CD8-positive, alpha-beta T cell (primary cell): ENCODE measurements at places on chromosomes 4 and X.

DNA sequence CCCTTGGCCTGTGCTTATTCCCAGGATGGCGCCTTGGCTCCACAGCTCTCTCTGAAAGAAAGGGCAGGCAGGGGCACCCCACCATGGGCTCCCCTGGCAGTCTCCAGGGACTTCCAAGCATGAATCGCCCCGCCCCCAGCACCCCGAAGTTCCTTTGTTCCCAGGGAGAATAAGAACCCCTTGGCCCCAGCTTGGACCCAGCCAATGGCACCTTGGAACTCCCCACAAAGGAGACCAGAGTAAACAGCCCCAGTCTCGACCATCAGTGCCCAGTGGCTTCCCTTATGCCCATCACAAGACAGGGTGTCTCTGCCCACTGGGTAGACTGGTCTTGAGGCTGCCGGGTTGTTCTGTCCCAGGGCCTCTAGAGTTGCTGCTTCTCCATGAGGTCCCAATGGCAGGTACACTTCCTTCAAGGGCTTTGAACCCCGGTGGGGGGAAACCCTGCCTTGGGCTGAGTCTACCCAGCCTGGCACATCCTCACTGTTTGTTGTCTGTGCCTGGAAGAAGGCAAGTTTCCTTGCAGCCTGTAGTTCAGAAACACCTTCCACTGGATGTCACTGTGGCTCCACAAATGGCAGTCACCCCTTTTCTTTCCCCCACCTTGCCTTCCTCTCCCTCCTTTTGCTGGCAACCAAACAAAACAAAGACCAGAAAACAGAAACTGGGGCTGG, 30.8 kb downstream of the NBDY start:
- DNase-seq: no peak

- no peak for DNase-seq
These were observed 101.4 kb downstream of the PAPSS1 start for GRCh38 chr4:107618656-107619055.

DNA sequence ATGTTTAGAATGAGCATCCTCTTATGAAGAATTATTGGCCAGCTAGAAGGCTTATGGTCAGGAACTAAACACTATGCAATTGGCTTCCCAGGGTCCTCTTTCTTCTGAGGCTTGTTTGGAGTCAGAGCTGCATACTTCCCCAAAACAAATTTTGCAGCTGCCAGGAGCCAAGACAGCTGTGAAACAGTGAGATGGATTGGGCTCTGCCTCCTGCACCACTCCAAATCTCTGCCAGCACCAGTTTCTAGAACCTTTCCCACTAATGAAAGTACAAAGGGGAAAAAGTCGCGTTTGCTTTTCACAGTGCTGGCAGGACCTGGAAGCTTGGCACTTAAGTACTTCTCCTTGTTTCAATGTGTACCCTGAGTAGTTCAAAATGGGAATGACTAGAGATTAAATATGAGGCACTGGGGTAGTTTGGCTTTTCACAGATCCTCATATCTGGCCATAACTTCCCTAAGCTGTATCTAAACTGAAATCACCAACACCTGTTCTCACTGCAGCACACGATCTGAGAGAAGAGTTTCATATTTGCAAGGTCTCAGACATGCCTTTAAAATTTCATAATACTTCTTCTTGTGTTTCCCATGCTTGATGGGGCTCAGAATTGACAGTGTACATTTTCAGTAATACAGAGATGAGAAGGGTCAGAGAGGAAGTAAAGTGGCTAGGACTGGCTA, 20.7 kb upstream of the AR start:
- no peak for DNase-seq

GRCh38 chr4:35052546-35052945, 1191.8 kb downstream of the ARAP2 start:
- no peak for DNase-seq

GRCh38 chrX:52213276-52213675, 28.6 kb downstream of the MAGED4 start:
- DNase-seq: no peak

DNA sequence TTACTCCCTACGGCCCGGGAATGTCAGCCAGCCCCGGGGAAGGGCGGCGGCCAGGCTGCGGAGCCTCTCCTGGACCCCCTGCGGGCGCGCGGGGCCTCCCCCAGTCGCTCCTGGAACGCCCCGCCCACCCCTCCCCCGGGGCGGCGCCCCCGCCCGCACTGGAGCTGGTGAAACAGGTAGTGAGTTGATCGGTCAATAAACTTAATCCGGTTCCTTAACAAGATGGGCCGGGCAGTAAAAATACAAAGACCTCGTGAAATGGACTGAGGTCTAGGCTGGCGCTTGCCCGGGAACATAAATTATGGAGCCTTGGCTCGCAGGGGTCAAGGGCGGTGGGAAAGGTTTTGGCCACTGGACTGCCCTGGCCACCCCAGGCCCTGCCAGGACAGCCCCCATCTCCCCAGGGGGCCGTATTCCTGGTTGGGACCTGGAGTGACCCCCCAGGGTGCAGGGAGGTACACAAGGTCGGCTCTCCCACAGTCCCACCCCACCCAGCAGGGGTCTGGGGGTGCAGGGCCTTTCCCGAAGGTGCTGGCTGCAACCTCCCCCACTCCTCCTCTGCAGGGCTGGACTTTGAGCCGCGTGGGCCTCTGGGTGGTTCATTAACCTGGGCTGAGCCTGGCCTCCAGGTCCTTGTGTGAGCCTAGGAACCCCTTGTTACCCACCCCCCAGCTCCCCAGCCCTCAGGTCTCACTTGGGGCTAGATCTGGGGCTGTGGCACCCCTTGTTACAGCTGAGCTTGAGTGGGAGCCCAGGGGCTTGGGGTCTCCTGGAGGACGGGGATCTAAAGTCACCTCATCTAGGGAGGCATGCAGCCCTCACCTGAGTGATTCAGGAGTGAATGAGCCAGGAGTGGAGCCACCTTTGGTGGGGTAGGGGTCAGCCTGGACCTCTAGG, 2.5 kb downstream of the FGFR3 start:
- DNase-seq: no peak

DNA sequence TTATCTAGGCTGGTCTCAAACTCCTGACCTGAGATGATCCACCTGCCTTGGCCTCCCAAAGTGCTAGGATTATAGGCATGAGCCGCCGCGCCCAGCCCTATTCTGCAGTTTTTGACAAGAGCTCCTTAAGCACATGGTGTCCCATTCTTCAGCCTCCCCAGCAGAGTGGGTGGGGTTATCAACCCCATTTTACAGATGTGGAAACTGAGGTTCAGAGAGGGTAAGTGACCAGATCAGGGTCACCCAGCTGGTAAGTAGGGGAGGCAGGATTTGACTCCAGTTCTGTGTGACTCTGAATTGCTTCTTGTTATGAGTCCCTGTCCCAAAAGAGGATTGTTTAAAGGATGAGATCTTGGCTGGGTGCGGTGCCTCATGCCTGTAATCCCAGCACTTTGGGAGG, 14.5 kb downstream of the MAN2B2 start:
- DNase-seq: no peak

GRCh38 chrX:150291014-150291413, 72.1 kb upstream of the MAMLD1 start:
- no peak for DNase-seq

- DNase-seq: no peak
These were observed 202.5 kb upstream of the MAB21L2 start for GRCh38 chr4:150379454-150379853.

DNA sequence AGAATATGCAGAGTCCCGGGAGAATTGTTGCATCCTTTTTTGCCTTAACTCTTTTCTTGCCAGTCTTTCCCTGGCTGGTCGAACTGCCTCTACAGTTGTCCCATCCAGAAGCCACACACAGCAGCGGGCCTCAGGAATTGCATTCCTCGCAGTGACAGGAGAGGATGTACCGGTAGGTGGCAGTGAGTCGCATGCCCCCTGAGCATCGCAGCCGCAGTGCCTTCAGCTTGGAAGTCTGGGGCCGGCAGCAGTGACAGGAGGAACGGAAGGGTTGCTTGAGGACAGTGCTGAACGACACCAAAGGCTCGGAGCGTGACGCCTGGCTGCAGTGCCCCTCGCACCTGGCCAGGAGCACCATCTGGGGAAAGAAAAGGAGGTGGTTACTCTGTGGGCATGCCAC, 23.5 kb downstream of the NDP start:
- peak; percentile 27 for DNase-seq

DNA sequence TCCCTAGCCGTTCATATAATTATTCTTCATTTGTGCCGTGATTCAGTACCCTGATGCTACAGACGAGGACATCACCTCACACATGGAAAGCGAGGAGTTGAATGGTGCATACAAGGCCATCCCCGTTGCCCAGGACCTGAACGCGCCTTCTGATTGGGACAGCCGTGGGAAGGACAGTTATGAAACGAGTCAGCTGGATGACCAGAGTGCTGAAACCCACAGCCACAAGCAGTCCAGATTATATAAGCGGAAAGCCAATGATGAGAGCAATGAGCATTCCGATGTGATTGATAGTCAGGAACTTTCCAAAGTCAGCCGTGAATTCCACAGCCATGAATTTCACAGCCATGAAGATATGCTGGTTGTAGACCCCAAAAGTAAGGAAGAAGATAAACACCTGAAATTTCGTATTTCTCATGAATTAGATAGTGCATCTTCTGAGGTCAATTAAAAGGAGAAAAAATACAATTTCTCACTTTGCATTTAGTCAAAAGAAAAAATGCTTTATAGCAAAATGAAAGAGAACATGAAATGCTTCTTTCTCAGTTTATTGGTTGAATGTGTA, 7.0 kb downstream of the SPP1 start:
- DNase-seq: no peak

GRCh38 chrX:2664502-2664901, 26.6 kb upstream of the CD99 start:
- no peak for DNase-seq

DNA sequence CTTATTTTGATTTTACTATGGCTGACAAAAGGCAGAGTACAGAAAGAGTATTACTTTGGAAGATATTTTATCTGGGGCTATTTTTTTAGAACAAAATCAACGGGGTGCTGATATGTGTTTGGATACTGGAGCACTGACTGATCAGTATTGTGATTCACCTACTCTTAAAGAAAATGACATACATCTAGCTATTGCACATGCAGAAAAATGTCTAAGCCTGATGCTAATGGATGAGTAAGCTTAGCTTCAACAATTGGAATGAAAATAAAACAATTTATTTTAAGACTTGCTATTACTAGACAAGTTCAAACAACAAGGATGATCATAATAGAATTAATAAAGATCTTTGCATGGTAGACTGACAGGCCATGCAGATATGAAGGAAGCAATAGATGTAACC, 262.0 kb downstream of the PPP1R2C start:
- DNase-seq: no peak

DNA sequence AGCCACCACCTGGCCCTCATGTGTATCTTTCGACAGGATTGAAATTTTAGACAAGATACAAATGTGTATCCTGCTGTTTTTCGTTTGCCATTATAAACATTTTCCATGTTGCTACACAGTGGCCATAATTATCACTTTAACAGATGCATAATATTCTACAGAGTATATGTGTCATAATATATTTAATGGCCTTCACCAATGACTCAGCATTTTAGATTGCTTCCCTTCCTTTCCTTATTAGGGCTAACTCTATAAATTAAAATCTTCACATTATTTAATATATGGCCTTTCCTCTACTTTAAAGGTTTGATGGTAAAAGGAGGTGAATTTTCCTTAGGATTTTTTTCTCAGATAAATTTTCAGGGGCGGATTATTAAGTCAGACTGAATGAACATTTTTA, 97.4 kb downstream of the HS6ST2 start:
- DNase-seq: no peak

DNA sequence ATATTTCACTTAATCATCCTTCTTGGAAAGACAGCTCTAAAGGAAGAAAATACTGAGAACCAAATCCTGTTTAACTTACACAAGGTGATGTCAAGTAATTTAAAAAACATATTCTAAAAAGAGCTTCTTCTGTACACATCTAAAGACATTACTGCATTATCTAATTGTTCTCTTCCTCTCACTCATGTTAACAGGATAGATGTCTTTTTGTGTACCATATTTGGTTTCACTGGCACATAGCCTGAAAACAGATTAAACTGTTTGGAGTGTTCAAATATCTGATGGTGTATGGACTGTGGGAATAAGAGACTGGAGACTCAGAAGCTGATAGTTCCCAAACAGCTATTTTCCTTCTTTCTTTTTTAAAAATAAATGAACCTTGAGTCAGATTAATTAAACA, 213.3 kb upstream of the MAB21L2 start:
- no peak for DNase-seq

- DNase-seq: no peak
These were observed 668.2 kb upstream of the NDST4 start for GRCh38 chr4:115781528-115782146.

DNA sequence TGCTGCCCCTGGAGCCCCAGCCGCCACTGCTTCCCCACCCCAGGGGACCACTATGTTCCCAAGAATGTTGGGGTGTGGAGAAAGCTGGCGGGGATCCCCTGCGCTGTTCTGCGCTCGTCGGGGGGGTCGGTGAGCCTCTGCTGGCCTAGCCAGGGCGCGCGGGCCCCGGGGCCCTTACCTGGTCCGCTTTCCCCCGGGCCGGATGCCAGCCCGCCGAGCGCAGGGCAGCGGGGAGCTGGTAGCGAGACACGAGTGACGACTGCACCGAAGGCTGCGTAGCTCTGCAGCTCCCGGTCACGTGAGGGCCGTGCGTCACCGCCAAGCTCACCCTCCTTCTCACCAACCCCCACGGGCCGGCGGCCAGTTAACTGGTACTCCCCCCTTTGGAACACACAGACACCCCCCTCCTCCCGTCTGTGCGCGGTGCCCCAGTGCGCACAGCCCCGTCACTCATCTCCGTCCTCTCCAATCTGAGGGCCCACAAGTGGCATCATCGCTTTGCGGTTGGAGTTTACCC, at the start of gene BEX1:
Gene BEX1 (minus strand): TSS at position 254 of the 517 bp plus-strand sequence. CDS start 897 bp downstream, outside the sequence.
- peak; percentile 32 for DNase-seq

DNA sequence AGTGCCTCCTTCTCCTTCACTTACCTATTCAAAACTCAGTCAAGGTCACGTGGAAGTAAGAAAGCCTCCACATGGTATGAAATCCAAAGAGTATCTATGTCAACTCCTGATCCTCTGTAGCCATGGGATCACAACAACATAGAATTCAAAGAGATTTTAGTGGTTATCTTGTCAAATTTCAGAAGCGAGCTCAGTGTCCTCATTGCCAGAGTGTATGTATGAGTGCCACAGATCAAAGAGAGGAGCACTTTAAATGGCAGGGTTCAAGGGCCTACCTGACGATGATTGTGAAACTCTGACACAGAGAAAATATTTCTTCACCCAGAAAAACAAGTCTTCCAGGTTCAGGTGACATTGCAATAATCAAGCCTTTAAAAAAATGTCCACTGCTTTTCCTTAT, 1.2 kb upstream of the ACE2 start:
- DNase-seq: no peak

DNA sequence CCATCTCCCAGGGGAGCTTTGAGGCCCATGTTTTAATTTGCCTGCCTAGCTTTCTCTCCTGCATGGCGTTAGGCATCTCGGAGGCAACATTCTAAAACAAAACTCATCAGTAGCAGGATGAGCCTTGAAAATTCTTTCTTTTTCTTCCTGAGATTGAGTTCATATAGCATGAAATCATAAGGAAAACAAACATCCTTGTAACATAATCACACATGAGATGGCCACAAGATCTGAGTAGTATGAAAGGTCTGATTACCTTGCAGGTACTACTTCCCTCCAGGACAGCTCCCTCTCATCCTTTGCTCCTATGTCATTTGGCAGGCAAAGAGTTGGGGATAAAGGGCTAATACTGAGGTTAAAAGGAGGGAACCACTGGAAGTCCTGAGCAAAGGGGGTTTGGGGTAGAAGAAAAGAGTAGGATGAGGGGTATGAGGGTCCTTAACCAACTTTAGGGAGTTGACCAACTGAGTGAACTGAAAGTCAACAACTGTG, 37.5 kb upstream of the CXCL8 start:
- DNase-seq: no peak
